Central memory CD8-positive, alpha-beta T cell (primary cell): ENCODE measurements at places on chromosomes 6 and 20.

GRCh38 chr20:58463256-58463655, 51.9 kb downstream of the APCDD1L start:
- no peak for DNase-seq

GRCh38 chr6:127516662-127517273, 2.4 kb downstream of the MTCL3 start:
- DNase-seq, result peak; percentile 10

DNA sequence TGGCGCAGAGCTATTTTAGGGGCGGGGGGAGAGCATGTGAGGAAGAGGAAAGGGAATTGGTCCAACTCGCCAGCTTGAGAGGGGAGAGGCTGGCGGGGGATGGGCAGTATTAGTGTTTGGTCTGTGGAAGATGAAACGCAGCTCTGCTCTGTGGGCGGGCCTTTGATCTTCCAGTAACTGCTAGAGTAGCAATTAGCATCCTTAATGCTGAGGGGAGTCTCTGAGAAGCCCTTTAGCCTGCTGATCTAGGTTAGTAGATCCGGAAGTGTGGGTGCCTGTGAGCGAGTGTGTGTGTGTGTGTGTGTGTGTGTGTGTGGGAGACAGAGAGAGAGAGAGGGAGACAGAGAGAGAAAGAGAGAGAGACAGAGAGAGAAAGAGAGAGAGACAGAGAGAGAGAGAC, 117.2 kb upstream of the BACH2 start:
- peak; percentile 81 for DNase-seq

DNA sequence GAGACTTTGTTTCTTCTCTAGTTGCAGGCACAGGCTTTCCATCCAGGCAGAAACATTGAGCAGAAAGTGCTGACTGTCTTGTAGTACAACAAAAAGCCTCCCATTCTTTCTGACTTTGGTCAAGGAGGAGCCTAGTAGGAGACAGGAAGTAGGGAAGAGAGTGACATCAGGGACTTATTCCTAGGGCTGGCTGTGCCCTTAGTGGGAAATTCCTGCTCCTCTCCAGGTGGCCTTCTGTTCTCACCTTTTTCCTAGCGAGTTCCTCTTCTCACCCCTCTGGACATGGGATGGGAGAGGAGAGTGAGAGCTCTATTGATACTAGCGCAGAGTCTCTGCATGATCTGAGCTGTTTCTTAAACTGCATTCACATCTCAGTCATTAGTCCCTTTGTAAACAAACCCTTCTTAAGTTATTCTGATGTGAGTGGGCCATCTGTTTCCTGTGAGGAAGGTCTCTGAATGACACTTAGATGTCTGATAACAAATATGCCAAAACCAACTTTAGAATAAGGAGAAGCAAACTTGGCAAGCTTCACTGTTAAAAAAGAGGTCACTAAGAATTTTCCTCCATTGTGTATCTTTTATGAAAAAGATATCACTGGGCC, 455.0 kb downstream of the GJA1 start:
- DNase-seq, result no peak

DNA sequence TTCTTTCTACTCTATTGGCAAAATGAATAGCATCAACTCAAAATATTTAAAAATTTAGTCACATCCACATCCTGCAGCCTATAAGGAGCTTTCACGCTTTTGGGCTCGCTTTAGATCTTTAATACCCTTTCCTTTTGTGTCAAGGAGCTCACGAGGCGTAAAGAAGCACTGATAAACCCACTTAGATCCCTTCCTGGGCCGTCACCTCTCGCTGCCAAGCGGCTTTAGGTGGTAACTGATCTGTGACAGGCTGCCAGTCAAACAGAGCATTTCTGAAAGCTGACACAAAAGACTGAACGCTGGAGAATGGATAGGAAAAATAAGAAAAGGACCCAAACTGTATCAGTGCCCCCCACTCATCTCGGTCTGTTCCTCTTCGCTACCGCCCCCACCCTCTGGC, 385.7 kb upstream of the MMS22L start:
- DNase-seq, result no peak

GRCh38 chr6:114556846-114557488, 214.1 kb upstream of the HS3ST5 start:
- DNase-seq, result no peak

DNA sequence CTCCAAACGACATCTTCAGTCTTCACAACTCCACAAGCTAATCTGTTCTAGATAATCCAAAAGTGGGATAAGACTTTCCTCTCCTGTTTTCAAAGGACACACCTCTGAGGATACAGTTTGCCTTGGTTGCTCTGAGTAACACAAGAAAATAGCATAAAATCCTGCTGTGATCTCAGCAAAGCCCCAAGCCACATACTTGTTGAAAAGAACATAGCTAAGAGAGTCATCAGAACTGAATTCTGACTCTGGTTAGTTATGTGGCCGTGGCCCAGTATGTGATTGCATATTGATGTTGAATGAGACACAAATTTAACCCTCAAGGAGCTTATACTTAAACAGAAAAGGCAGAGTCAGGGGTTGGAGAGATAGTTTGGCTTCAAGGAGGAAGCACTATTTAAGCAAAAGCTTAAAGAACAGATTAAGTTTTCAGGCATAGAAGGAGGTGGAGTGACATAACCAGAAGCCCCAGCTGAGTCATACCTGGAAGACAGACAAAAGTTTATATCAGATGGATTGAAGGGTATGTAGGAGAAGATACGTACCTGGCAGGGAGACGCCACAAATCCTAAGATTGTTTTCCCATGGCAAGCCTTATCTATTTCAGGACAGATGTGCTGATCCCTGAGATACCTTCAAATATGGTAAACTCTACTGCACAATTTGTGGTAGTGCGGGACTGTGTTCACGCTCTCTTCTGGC, 41.2 kb downstream of the OPN5 start:
- no peak for DNase-seq

GRCh38 chr6:34600101-34600500, 44.0 kb upstream of the SPDEF start:
- DNase-seq, result no peak

GRCh38 chr6:17867880-17868279, 119.6 kb downstream of the KIF13A start:
- no peak for DNase-seq

GRCh38 chr6:169859978-169860703, 108.7 kb downstream of the ERMARD start:
- DNase-seq, result no peak

DNA sequence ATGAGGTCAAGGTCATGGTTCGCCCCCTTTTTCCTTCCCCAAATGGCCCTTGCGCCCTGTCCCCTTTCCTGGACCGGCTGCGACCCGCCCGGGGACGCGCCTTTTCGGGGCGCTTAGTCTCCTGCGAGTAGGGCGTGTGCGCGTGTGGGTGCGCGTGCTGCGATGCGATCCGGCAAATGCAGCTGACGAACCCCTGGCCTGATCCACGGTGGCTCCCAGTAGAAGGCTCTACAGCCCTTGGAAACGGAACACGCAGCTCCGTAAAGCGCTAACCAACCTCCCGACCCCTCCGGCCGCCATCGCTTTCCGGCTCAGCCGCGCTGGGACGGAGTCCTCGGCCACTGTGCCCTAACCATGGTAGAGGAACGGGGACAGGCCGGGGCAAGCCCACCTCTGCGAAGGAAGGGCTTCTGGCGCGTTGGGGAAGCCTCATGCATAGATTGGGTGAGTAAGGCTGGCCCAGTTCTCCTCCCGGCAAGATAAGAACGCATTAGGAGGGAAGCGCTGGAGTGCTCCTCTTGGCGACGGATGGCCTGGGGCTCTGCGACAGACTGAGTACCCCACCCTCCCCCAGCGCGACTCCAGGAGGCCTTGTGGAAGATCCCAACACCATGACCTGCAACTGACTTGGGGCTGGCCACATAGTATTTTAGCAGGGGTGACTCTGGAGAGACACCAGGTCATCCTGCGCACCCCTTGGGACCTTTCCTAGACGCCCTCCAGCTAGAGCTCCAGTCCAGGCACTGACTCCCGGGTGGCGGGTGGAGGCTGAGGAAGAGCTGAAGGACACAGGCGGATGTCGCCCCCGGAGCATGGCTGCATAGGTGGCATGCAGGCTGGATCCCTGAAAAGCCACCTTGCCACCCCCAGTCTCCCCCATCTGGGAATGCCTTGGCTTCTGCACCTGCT, 1.1 kb upstream of the SLC4A11 start:
- no peak for DNase-seq
